ENCODE measurements at places on chromosomes 2 and 18.

DNA sequence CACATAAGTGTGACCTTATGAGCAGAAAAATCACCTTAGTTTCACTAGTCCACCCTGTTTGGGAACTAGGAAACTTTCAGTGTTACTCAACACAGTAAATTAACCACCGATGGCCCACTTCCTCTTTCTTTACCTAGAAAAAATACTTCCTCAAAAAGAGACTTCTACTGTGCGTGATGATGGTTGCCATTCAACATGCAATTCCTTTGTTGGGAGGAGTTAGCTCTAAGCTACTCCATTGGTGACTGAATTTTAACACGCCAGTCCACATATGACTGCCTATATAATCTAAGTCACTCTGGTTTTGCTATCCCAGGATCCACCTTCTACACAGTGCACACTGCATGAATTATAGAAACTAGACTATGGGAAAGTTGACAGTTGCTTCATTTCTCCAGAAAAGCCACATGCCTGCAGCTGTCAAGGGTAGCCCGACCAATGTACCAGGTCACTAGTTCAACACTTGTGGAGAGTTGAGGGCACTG is 47.8 kb upstream of the REG3G start:
- DNase-seq: no peak

DNA sequence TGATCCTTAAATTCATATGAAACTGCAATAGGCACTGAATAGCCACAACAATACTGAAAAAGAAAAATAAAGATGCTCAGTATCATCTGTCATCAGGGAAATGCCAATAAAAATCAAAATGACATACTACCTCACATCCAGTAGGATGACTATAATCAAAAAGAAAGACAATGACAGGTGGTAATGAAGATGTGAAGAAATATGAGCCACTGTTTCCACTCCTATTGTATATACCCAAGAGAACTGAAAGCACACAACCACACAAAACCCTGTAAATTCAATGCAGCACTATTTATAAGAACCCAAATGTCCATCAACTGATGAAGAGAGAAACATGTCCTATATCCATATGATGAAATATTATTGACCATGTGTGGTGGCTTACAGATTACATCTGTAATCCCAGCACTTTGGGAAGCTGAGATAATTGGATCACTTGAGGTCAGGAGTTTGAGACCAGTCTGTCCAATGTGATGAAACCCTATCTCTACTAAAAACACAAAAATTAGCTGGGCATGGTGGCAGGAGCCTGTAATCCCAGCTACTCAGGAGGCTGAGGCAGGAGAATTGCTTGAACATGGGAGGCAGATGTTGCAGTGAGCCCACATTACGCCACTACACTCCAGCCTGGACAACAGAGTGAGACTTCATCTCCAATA is 39.9 kb downstream of the MAP3K2 start:
- no peak for DNase-seq

- no peak for DNase-seq
These were observed 1481.6 kb upstream of the PIK3C3 start for GRCh38 chr18:40473221-40474029.

GRCh38 chr2:149040451-149040850 is 2.0 kb downstream of the LYPD6B start:
- DNase-seq: no peak

GRCh38 chr2:182245963-182246362 is 180.9 kb downstream of the PDE1A start:
- no peak for DNase-seq

DNA sequence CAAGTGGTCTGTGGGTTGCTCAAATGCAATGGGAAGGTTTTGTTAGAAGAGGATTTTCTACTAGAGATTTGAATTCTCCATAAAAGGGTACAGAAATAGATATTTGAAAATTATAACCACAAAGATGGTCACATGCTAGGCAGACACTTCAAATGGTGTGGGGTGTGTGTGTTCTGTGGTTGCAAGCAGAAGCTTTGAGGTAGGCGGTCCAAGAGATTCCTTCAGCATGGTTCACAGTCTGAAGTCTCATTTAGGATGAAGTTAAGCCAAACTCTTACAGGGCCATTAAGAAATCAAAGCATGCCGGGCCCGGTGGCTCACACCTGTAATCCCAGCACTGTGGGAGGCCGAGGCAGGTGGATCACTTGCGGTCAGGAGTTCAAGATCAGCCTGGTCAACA is 38.3 kb upstream of the RMDN2 start:
- no peak for DNase-seq

GRCh38 chr2:191218292-191218898 is 26.8 kb upstream of the MYO1B start:
- DNase-seq: peak; percentile 3

DNA sequence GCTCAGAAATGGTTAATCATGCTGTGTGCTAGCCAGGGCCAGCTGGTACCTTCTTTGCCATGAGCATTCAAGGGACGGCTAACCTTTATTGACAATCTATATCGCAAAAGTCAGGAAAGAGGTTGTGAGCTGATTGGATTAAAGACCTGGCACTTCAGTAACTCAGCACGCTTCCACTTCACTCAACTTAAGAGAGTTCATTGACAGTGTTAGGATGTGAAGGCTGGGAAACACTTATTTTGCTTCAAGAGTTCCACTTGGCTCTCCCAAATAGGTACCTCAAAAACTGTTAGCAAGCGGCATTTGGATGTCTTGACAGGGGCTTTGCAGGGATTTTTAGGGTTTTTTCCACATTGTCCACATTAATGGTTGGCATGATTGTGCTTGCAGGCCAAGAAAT is 25.1 kb upstream of the TXNDC2 start:
- no peak for DNase-seq

- no peak for DNase-seq
These were observed 78.2 kb downstream of the TCF4 start for GRCh38 chr18:55509631-55510324.

All from NCI-H2081 treated with DMSO at 0.1 percent for 48 hours (cell line).